Suppressor macrophage treated with lipopolysaccharide for 1 hour (primary cell): ENCODE measurements at places on chromosomes 6 and 20.

DNA sequence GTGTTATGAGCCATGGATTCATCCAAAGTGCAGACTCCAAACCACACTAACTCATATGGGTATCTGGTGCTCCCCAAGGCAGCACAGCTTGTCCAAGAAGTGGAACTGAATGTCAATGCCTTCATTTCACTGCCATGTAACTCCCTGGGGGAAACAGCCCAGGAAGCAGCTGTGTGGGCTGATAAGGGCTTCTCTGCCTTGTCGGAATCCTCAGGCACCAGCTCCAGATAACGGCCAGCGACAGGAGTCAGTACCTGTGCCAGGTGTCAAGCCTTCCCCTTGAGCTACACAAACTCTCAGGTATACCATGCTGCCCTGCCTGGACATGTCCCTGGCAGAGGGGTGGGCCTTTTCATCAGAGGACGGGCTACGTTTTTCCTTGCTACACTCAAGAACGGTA lies 751.9 kb upstream of the CHD6 start:
- DNase-seq = no peak

DNA sequence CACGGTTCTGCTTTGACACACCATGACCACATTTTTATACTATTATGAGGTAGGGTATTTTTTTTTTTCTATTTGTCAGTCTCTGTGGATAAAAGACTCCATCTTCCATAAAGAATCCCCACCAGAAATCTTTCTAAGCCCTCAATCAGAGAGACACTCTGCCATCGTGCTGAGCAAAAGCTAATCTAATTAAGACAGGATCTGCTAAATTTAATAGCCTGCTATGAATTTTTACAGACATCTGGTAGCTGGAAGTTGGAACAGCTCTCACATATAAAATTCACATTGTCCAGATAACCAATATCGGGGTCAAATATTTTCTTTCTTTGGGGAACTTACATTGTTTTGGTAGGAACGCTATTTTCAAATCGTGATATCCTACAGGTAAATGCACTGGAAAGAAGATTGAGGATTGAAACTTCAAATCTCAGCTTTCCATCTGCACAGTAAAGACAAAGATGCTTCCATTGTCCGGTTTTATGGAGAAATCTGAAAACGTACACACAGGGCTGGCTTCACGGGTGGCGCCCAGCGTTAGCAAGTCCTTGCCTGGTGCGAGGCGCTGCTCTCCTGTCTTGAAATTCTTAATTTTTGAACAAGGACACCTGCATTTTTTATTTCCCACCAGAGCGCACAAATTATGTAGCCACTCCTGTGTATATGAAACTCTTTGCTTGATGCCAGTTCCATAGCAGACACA lies 573.8 kb upstream of the NOX3 start:
- no peak for DNase-seq

DNA sequence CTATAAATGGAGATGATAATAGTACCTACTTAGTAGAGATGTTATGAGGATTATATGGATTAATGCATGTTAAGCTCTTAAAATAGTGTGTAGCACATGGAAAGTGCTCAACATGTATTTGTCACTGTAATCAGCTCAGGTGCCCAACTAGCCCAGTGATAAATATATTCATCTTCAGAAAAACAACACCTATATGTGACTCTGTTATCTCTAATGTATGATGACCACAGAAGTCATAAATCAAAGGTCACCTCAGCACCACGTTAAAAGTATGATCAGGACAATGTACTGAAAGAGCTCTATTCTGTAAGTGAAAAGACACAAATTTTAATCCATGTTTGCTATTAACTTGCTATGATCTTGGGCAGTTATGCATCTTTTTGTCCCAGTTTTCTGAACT lies 36.8 kb upstream of the TENT5A start:
- no peak for DNase-seq

DNA sequence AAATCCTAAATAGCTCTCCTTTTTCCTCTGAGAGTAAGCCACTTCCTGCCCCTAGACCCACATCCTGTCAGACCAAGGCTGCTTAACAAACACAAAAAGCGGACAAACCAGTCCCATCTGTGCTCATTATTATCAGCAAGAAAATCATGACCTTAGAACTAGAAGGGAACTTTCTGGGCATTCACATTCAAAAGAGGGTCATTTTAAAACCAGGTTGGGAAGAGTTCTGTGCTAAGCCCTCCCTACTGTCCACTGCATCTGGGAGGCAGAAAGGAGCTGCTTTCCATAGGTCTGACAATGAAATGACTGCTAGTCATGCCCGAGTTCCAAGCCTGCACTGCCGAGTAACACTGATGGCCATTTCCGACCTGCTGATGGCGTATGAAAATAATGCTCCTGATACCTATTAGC lies 15.4 kb downstream of the EZR start:
- no peak for DNase-seq

DNA sequence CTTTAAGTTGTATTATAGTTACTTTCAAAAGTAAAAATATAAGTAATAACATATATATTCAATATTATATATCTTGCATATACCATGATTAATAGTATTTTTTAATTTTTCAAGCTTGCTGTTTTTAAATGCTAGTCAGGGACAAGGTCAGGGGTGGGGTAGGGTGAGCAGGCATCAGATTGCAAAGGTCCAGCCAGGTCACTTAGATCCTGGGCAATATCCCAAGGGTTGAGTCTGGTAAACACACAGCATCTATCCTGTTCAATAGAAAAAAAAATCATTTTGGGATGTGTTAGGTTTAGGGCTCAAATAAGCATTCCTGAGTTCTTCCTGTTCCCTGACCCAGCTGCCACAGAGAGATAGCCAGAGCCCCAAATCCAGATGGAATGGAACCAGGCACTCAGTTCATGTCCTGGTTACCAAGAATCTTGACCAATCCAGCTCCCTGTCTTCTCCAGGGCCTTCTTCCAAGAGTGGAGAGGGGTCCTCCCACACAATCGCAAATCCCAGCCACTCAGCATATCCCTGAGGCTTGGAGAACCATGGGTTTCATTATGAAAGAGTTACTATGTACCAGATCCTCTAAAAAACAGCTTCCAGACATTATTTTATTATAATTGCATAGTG lies 134.9 kb upstream of the TOP1 start:
- DNase-seq = no peak
